ENCODE measurements at places on chromosomes 3 and 15.

DNA sequence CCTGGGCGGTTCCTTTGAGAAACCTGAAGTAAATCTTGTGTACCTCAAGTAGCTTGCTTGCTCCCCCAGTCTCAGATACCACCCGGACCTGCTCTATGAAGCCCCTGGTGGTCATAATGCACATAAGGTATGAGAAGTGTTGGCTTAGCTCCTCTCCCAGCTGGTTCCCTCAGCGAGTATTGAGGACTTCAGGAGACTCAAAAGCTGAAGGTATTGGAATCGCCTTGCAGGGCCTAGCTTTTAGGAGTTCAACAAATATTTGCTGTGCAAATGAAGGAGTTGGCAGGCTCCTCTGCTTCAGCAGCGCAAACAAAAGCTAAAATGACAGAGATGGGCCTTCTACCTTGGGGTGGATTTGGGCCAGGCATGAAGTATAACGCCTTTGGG is 1.7 kb downstream of the CMTM8 start:
- peak; percentile 56 for DNase-seq

DNA sequence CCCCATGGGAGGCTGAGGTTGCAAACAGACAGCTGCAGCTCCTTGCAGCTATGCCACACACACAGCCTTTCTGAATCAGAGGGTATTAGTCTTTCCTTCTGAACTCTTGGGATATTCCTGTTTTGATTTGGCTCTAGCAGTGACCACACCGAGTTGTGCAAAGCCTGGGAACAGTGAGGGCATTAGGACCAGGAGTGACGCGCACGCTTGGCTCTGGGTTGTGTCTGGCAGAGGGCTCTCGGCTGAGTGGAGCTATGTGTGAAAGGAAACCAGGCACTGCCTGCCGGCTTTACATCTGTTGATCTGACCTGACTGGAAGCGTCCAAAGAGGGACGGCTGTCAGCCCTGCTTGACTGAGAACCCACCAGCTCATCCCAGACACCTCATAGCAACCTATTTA is at the start of gene GALNT15:
Gene GALNT15 (plus strand): TSS at position 292 of the 400 bp plus-strand sequence. CDS start 472 bp downstream, outside the sequence.
- DNase-seq = no peak

DNA sequence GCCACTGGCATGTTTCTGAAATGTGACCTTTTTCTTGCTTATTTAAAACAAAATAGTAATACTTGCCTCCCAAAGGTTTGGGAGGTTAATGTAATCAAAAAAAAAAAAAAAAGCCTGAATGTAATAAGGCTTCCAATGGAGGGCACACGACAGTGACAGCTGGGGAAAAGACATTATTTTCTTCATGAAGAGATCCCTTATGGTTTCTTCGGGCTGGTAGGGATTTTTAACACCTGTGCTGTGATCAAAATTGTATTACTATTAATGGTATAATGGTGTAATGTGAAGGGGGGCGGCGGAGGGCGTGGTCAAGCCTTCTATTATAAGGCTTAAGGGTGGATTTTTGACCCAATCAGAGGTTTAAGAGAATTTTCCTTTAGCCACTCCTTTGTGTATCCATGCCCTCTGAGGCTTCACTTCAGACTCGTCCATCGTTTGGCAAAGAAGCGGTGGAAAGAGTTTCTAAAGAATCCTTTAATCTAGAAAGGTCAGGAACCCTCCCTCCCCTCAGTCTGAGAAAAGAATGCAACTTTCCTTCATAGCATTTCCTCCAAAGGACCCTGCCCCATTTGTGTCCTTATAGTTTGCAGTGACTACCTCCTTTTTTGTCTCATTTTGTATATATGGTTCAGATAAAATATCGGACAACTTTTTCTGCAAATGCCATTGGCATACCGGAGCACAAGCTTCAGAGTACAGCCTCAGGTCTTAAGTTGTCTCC is 89.5 kb upstream of the CHD2 start:
- peak; percentile 73 for DNase-seq

DNA sequence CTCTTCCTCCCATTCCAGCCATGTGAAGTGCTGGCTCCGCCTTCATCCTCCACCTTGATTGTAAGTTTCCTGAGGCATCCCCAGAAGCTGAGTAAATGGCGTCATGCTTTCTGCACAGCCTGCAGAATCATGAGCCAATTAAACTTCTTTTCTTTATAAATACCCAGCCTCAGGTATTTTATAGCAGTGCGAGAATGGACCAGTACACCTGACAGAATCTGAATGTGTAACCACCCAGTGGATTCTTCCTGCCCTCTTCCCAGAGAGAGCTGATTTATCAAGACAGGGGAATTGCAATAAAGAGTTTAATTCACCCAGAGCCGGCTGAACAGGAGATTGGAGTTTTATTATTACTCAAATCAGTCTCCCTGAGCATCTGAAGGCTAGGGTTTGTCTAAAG is 86.6 kb downstream of the C3orf70 start:
- DNase-seq = no peak

- no peak for DNase-seq
Observed at GRCh38 chr3:121645054-121645453, 15.6 kb downstream of the HCLS1 start.

DNA sequence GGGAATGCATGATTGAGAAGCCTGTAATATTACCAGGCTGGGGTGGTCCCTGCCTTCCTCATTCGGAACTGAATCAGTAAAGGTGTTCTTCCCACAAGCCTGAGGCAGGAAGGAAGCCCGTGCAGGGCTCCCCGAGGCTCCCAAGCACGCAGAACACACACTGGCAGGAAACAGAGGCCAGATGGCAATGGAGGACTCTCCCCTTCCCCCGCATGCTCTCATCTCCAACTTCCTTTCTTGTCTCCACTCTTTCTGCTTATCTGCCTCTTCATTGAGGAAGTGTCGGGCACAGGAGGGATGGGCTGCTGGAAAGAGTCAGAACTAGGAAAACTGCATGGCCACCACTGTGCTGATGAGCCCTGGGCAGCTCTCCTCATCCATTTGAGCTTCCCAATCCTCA is 123.5 kb downstream of the NUP210 start:
- no peak for DNase-seq

- no peak for DNase-seq
Observed at GRCh38 chr3:138881233-138881632, 46.5 kb upstream of the PIK3CB start.

DNA sequence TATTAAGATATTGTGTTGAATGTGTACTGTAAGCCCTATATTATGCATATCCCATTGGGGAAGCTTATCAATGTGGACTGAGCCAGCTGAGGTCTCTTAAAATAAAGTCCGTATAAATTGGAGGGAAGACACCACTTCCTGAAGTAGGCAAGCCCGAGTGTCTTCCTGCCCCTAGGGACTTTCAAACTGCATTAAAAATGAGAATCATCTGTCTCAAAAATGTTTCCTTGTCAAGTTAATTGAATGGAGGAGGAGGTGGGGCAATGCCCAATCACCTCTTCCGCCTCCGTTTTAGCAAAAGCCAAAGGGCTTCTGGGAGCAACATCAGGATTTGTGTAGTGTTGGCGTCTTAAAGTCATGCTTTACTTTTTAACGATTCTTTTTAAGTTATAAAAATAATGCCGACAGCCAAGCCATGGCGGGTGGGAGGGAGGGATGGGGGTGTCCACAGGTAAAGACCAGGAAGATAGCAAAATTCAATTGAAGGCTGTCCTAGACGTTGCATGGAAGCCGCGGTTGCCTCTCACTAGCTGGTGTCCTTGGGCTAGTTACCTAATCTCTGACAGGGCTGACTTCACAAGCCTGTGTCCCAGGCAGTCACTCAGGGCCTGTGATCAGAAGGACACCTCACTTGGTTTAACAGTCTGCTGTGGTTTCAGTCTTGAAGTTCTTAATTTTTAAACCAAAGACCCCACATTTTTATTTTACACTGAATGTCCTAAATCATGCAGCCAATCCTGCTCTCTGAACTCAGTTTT is 524.9 kb upstream of the PROK2 start:
- no peak for DNase-seq

DNA sequence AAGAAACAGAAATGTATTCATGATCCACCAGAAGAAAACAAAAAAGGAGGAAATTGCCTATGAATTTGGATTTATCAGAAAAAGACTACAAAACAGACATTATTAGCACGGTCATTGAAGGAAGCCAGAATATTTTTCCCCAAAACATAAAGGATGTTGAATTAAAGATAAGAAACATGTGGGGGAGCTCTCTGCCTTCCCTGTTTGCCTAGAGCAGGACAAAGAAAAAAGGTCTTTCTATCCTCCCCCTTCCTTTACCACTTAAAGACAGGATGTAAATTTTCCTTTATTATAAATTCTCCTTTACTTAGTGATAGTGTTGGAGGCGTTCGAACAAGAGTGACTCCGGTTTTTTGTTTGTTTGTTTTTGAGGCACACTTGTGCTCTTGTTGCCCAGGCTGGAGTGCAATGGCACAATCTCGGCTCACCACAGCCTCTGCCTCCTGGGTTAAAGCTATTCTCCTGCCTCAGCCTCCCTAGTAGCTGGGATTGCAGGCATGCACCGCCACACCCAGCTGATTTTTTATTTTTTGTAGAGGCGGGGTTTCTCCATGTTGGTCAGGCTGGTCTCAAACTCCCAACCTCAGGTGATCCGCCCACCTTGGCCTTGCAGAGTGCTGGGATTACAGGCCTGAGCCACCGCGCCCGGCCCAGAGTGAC is 14.9 kb upstream of the RPN1 start:
- no peak for DNase-seq

- DNase-seq = no peak
Observed at GRCh38 chr3:18222686-18223085, 202.5 kb downstream of the SATB1 start.

GRCh38 chr15:39354189-39354588 is 226.7 kb upstream of the THBS1 start:
- DNase-seq = no peak

- DNase-seq = no peak
Observed at GRCh38 chr3:68728343-68728742, 204.0 kb downstream of the TAFA4 start.

GRCh38 chr3:25447925-25448324 is 19.9 kb downstream of the RARB start:
- DNase-seq = no peak

DNA sequence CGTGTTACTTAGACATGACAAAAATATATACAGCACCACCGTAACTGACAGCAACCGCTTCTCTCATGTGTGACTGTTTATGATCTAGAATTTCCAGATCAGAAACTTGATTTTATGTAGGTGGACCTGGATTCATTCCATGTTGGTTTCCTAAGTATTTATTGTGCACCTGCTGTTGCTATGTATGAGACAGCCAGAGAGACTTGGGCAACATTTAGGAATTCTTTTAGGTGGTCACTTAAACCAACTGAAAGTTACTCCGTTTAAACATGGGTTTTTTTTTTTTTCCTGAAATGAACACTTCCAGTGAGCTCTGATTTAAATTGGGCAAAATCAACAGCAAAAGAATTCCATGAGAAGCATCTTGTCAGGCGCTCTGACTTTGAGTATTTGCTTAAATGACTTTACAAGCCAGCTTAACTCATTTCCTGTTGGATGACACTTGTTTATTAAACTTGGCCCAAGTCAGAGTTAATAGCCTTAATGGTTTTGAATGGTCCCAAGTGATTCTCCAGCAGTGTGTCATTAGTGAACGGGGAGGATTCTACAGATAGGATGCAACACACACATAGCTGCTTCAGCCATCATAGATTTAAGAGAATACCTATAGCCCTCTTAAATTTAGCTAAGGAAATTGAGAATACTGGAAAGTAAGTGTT is 31.8 kb downstream of the MITF start:
- DNase-seq = no peak

- DNase-seq = no peak
Observed at GRCh38 chr3:186713499-186713898, 3.7 kb upstream of the KNG1 start.

DNA sequence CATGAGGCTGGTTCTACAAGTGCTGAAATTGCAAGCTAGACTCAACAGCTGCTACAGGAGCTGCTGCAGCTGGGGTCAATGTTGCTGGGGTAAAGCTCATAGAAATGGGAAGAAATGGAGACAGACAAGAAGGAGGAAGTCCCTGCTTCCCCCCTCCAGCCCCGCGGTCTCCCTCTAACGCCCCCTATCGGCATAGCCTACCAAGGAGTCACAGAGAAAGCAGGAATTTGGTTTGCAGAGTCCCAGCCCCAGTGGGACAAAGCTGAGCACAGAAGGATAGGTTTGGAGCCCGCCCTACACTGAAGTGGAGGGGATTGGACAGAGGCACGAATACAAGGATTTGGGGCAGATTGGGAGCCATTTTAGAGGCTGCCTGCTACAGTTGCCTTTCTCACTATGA is 176.9 kb upstream of the ANKRD28 start:
- peak; percentile 12 for DNase-seq

DNA sequence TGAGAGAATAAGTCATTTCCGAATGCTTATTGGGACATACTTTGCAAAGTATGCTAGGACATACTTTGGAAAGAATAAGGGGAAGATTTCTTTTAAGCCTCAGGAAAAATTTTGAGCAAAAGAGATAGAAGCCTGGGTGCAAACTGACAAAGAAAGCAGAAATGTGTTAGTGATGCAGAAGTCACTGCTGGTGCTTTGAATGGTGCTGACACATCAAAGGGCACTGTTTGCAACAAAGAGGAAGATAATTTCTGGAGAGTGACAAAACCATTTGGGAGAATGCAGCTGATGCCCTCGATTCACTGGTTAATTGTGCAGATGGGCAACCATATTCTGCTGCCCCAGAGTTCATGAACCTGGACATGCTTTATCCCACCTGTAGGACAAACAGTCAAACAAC is 11.0 kb upstream of the RAP2B start:
- DNase-seq = no peak

- DNase-seq = no peak
Observed at GRCh38 chr3:150945226-150946032, 27.1 kb downstream of the CLRN1 start.

- no peak for DNase-seq
Observed at GRCh38 chr15:36005542-36005941, 459.6 kb upstream of the DPH6 start.

GRCh38 chr3:57981483-57982087 is 26.6 kb upstream of the FLNB start:
- DNase-seq = no peak

DNA sequence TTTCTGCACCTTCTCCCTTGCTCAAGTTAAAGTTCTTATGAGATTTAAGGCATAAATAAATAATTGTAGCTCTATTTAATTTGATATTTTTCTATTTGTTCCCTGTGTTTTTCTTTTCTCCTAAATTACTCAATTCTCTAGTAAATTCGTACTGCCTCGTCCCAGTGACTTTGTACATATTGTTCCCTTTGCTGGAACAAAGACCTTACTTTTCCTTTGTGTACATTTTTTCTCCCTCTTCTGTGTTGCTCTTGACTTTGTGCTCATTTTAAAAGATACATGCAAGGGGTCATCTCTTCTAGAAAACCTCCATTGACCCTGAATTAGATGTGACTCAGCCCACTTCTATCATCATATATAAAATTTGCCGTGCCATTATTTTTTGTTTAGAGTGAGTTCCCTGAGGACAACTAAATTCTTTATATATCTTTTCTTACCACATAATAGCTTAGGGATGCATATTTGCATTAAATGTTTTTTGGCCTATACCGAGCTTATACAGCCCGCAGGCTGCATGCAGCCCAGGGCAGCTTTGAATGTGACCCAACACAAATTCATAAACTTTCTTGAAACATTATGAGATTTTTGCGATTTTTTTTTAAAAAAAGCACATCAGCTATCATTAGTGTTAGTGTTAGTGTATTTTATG is 29.6 kb downstream of the PPP4R2 start:
- no peak for DNase-seq

All from activated CD4-positive, alpha-beta memory T cell treated with anti-CD3 and anti-CD28 coated beads for 36 hours (primary cell).